SW 1271 (cell line): ENCODE measurements at places on chromosomes 2 and 18.
A peak's percentile ranks its signal among the peaks of the same experiment; 100 is the strongest.

DNA sequence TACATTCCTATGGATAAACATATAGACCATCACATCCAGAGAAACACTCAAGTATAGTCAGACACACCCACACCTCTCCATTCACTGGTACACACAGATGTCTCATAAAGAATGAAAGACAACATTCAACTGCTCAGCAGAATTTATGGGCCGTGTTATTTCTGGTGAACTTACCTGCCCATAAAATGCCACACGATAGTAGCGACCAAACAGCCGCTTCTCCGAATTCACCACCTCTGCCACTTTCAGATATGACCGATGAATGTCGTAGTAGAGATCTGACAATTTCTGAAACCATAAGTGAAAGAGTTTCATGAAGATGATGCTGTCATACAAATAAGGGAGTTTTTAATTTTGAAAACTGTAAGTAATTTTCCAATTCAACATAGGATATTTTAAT is 70.7 kb upstream of the CCDC195 start:
- no peak for DNase-seq

GRCh38 chr2:45888167-45888566 is 236.7 kb downstream of the PRKCE start:
- no peak for DNase-seq

GRCh38 chr2:30372826-30373225 is 74.2 kb upstream of the LCLAT1 start:
- no peak for DNase-seq

GRCh38 chr18:12408247-12408869 is 629 bp downstream of the PRELID3A start:
- no peak for DNase-seq

GRCh38 chr2:101064125-101064502 is 62.0 kb downstream of the RPL31 start:
- DNase-seq = no peak

DNA sequence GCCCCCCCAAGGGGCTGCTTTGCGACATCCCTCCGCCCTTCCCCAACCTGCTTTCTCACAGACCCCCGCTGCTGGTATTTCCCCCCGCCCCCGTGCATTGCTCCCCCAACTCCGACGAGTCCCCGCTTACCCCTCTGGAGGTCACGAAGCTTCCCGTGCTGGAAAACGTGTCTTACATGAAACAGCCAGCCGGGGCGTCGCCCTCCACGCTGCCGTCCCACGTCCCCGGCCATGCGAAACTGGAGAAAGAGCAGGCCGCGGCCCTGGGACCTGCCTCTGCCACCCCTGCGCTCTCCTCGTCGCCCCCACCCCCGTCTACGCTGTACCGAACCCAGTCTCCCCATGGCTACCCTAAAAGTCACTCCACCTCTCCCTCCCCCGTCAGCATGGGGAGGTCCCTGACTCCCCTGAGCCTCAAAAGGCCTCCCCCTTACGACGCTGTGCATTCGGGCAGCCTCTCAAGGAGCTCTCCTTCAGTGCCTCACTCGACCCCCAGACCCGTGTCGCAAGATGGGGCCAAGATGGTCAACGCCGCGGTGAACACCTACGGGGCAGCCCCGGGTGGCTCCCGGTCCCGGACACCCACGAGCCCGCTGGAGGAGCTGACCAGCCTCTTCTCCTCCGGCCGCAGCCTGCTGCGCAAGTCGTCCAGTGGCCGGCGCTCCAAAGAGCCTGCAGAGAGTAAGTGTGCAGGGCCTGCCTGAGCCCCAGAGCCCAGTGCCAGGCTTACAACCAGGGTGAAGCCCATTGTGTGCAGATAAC is 183.0 kb downstream of the NYAP2 start:
- no peak for DNase-seq

GRCh38 chr2:174836377-174836994 is 72.2 kb upstream of the CHRNA1 start:
- peak; percentile 45 for DNase-seq

DNA sequence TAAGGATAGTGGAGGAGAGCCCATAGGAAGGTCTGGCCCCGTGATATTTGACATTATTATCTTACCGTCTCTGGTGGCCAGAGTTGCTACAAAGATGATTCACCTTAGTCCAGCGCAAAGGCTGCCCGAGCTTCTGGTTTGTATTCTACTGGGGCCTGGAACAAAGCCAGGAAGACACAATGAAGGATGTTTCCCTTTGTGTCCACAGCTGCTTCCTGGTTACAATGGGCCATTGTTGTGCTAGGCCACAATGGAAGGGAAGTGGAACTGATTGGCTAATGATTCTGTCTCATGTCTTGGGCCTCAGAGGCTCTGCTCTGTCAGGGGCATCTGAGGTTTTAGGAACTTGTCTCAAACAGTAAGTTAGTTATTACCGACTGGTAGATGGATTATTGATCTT is 132.2 kb downstream of the TDRD15 start:
- no peak for DNase-seq

DNA sequence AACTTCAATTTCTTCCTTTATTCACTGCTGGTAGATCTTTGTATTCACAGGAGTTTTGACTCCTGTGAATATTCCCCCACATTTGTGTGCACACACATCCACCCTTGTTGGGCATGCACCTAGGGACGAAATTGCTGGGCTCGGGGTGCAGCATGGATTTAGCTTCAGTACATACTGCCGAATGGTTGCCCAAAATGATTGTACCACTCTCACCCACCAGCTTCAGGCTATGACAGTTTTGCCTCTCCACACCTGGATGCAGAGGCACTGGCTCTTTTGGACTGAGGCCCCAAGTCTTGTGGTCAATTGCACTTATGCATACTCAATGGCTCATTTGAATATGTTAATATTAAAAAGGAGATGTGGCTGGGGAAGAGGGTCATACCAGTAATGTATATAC is 65.1 kb upstream of the ODC1 start:
- no peak for DNase-seq

DNA sequence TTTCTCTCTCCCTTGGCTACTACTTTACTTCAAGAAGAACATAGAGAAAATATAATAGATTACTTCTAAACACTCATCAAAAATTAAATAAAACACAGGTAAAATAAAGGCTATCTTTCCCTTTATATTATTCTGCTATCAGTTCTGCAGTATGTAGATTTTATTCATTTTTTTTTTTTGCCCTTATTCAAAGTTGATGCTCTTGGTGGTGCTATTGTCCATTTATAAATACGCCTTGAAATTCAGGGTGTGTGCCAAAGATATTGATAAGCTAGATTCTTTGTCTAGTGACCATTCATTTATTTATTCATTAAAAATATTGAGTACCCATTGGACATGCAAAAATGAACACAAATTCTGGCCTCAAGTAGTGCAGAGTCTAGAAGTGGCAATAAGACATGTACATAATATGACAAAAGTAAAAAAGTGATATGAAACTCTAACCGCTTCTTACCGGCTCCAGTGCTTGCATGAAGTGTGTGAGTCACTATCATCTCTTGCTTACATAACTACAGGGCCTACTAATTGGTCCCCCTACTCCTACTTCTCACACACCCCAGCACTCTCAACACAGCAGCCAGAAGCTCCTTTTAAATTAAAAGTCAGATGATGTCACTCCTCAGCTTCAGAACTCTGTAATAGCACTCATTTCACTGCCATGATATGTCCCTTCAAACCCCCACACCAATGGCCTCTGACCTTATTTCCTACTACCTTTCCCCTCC is 208.3 kb upstream of the FANCL start:
- DNase-seq = no peak

DNA sequence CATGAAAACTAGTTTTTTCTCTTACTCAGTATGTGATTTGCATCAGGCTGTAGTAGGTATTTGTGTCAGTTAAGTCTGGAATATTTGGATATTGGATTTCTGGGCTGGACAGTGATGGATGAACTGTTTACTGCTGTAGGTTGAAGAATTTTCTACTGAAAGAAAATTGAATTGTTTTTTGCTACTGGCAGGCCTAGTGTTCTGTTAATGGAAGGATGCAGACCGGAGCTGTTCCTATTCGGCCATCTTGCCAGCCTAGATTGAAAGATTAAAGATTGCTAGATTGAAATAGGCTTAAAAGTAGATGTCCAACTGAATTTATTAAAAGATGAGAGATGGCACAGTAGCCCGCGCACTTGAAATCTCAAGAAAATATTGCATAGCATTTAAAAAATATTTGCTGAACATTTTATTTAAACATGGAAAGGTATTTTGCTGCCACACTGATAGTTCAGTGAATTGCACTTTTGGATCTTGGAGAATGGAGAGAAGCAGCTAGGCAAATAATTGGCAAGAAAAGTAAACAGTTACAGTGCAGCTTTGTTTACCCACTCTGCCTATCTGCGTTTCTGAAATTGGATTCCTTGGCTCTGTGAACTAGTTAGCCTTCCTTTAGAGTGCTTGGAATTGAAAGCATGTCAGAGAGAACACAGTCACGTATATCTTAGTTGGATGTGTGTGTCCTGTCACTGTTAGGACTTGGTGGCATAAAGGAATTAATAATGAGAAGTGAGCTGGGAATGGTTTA is 54.1 kb downstream of the EPB41L5 start:
- DNase-seq = no peak

- DNase-seq = no peak
Observed at GRCh38 chr2:54545702-54546450, 89.7 kb downstream of the SPTBN1 start.

- DNase-seq = peak; percentile 1
Observed at GRCh38 chr2:203814661-203815540, 52.7 kb upstream of the CTLA4 start.

DNA sequence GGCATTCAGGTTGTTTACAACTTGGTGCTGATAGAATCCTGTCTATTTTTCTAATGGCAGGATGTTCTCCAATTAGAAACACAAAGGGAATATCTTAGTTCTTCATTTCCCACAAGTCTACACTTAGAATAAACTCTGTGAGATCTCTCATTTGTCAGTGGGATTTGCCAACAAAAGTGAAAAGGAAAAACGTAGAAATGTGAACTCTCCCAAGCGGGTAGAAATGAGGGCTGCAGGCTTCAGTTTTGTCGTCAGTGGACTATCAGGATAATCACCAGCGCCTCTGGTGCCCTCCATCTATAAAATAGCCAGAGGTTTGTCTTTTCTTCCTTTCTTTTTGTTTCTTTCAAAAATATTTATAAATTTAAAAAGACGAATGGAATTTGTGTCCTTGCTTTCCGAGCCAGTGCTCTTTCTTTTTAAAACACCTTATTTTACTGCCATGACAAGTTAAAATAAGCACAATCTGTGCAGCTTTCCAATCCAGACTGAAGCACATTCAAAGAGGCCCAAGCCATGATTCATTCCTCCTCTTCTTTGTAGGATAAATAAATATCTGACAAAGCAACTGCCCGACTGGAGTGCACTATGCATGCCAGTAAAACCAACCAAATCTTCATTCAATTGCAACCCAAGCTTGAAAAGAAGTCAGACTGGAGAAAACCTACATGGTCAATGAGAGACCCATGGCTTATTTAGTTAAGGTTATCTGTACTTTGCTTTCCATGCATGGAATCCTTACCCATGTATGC is 185.8 kb downstream of the ANKRD44 start:
- DNase-seq = no peak

- DNase-seq = no peak
Observed at GRCh38 chr2:208571764-208572131, 165.2 kb downstream of the PTH2R start.

DNA sequence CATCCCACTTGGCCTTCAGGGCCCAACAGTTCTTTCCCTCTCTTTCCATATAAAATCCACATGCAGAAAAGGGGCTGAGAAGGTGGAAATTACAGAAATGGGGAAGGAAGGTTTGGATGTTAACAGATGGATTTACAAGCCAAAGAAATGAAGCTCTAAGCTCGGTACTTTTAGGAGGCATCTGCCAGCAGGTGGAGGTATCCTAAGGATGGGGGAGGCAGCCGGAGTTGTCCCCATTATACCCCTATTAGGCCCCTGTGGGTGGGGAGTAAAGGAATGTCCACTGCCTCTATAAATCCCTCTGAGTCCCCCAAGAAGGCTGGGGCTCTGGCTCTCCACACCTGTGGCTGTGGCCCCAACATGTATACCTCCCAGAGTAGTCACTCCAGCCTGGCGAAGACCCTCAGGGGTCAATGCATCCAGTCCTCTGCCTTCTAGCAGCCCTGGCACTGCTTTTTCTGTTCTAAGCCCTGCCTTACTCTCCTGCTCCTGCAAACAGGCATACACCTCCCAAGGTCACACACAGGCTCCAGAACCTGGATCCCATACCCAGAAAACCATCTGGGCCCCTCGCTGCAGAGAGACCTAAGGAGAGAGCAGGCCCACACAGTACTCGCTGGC is 1.2 kb downstream of the FBXO41 start:
- no peak for DNase-seq

DNA sequence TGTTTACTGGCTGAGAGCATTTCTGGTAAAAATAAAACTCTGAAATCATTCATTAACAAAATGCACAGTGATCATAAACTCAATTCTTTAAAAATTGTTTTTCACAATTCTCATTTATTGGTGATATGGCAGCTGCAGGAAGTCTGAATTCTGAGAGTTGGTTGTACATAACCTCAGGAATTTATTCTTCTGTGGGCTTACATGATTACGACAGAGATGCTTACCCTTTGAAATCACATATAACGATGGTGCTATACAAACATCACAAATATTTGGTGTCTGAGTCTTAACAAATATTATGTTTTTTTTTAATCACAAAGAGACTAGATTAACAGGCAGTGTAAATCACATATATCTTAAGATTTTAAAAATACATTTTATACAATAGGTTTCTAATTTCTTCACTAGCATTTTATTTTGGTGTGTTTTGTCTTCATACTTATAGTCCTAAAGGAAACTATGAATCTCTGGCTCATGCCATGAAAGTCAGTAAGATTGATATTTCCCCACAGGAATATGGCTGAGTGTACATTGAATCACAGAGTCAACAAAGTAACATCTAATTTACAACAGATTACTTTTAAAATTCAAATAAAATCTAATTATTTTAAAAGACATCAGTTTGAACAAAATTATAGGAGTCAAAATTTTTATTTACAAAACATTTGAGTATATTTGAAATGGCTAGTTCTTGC is 318.8 kb upstream of the THUMPD2 start:
- DNase-seq = peak; percentile 14

- peak; percentile 96 for DNase-seq
Observed at GRCh38 chr2:47076586-47077441, 78.3 kb downstream of the STPG4 start.

- DNase-seq = peak; percentile 21
Observed at GRCh38 chr2:172698041-172698863, 37.4 kb upstream of the RAPGEF4 start.

DNA sequence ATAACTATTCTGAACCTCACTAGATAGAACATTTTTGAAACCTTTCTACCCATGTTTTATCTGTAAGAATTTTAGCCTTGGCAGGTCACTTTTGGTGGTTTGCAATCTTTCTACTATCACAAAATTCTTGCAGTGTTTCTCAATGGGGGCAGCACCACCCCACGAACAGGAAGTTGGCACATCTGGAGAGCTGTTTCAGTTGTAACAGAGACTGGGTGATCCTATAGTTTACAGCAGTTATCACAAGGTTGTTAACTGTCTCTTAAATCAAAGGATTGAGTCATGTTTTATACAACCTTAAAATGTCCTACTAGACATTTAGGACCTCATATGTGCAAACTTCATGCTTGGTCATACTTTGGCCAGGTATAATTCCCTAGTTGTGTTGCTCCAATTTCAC is 829.2 kb downstream of the ERBB4 start:
- no peak for DNase-seq

GRCh38 chr2:99694331-99694730 is 204.5 kb upstream of the REV1 start:
- no peak for DNase-seq

- no peak for DNase-seq
Observed at GRCh38 chr18:74081966-74082741, 65.5 kb downstream of the FBXO15 start.
